ENCODE measurements at places on chromosomes 2 and 18.

DNA sequence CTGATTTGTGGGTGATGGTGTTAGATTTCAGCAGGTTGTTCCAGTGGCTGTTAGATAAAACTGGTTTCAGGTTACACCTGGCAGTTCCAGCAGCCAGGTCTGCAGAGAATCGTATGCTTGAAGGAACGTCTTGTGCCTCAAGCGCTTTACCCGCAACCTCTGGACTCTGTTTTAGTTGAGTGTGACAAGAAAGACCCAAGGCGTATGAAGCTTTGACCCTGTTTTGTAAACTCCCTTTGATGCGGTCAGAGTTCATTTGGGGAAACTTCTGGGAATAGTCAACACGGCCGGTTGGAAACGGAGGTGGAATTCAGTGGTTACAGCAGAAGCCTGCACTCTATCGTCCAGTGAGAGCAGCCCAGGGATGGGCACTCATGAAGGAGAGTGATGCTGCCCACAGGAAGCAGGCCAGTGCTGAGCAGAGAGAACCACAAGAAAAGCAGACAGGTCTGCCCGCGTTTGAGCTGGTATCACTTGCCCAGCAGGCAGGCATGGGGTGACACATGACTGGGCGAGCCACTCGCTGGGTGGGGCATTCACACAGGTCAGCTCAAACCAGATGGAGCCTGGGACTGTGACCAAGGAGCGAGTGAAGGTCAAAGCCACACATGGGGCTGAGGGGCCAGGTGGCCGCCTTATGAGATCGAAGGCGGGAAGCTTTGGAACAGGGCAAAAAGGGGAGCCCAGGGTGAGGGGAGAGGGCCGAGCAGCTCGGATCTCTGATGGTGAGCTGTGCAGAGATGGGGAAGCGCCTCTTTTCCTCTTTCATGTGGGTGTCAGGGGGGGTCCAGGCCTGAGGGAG, 99.6 kb upstream of the MBOAT2 start:
- no peak for DNase-seq

GRCh38 chr18:11488175-11488574, 121.2 kb upstream of the SLC35G4 start:
- DNase-seq, result no peak

- no peak for DNase-seq
Measured at GRCh38 chr2:39385172-39385571, 51.9 kb downstream of the MAP4K3 start.

DNA sequence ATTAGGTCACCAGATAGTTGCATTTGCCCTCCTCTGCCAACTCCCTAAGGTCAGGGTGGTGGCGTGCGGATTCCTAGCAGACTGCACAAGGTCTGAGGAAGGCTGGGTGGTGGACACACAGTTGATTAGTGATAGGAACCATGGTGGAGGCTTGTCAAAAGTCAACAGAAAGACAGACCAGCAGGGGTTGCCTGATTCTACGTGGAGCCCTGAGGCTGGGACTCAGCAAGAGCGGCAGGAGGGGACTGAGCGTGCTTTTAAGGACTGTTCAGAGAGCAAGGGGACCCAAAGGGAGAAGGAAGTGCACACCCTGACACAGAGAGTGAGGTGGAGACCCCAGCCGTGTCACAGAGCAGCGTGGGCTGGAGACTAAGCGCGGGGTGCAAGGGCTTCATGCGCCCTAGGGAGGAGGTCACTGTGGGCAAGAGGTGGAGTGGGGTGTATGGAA, 513.2 kb downstream of the RNF144A start:
- DNase-seq, result no peak

DNA sequence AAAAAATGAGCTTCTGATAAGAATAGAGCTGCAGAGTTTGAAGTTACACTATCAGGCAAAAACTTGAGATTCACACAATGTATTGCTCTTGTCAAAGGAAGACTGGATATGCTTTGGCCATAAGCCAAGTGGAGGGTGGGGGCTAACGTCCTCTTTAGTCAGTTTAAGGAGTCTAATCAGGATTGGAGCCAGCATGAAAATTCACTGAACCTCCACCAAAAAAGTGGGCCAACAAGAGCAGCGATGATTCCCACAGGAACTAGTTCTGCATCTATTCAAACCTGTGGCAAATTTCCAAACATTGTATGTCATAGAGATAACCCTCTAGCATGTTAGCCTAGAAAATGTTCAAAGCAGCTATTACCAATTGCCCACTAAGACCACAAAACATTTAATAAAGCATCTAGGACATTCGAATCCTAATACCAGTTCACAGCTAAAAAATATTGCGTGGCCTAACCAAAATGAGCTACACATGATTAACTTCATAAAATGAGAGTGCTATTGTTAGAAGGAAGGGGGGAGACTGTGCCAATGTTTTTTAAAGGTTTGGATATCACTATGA, 43.5 kb upstream of the TMEM247 start:
- DNase-seq, result no peak

DNA sequence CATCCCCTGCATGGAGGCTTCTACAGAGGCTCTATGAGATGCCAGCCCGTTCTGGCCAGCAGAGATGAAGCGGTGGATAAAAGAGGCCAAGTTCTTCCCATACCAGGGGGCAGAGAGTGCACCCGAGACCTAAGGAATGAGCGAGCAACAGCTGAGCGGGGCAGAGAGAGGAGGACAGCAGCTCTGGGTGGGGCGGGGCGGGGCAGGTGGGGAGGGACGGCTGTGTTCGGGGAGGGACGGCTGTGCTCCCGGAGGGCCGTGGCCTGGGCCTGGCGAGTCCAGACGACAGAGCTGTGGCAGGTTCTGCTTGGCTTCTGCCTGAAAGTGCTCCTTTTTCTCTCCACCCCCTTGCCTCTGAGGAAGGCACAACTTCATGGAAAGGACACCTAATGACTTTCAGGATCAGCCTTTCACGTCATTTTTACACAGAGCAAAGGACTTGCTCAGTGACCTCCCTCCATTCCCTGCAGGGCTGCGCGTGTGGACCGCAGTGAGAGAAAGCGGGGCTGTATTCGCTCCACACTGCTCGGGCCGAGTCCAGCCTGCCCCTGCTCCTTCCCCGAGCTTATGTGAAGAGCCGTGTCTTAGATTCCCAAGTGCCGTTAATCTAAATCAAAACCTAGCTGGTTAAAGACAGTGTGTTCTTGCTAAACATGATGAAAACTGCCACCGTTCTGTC, 232.9 kb downstream of the HDAC4 start:
- no peak for DNase-seq

DNA sequence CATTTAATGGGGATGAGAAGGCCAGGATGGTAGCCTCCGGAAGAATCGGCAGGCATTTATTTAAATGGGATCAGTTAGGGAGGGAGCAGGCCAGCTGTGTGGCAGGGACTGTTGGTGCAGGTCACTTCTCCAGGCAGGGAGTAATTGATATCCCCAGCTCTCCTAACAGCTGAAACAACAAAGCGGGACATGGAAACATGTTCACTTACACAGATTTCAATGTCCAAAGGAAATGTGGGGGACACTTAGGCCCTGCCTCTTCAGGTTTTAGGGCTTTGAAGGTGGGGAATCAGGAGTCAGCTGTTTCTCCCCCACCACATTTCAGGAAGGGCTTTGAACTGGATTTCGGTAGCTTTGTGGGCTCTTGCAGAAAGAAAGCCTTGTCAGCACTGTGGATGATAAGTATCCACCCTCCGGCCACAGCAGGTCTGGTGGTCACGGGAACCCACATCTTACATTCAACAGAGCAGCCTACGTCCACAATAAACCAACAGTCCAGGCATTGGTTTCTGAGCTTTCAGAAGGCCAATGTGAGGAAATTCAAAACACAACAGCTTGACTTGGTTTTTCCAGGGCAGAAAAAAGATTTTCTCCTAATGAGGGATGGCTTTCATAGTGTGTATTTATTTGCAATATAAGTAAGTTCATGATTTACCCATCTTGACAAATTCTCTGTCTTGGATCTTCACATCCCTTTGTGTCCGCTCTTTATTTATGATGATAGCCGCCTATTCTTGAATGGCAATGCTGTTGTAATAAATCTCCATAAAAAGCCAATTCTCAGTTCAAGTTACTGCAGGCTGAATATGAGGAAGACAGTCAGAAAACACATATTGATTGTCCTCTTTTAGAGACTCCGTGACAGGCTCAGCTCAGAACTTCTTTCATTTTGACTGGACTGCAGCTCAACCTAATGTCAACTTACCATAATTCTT, 96.6 kb upstream of the NRP2 start:
- DNase-seq, result no peak

DNA sequence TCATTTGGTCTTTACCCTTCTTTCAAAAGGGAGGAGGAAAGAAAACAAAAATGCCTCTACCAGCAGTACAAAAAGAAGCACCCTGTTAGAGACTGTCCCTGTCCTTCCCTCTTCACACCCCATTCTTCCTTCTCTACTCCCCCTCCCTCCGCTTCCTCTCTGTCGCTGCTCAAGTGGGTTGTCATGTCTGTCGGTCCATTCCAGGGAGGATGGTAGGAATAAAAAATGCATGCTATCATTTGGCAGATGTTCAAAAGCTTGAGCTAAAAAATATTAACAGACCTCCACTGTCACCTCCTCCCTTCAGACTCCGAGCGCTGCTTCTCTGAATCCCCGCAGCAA, 482.0 kb downstream of the BCL11A start:
- DNase-seq, result no peak

DNA sequence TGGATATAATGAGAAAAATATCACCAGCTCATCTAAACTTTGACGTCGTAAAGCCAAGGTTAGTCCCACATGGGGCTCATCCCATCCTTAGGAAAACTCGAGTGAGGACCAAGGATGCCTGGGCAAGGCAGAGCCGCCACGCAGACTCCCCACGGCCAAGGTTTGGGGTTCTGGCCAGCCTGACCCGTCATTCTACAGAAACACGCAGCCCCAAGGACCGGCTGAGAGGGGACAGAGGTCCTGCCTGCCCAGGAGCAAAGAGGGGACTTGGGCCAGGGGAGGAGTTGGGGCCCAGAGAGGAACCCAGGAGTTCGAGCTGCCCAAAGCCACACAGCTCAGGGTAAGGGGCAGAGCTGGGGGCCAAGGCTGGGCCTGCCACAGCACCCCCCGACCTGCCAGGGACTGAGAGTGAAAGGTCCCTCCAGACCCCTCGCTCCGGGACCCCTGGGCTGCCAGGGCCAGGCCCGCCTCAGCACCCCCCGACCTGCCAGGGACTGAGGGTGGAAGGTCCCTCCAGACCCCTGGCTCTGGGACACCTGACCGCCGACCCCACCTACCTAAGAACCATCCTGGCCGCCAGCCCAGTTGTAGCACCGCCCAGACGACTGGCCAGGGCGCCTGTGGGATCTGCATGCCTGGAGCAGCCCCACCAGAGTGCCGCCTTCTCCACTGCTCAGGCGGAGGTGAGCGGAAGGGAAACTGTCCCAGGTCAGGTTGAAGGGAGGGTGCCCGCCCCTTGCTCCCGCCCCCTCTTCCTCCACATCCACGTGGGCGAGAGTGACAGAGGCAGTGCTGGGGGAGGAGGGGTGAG, at the start of gene PDCD1:
Gene PDCD1, minus strand, starts transcription at position 689 of the 811 bp plus-strand sequence. Its CDS starts 56 bp downstream, at position 633.
- DNase-seq, result no peak

DNA sequence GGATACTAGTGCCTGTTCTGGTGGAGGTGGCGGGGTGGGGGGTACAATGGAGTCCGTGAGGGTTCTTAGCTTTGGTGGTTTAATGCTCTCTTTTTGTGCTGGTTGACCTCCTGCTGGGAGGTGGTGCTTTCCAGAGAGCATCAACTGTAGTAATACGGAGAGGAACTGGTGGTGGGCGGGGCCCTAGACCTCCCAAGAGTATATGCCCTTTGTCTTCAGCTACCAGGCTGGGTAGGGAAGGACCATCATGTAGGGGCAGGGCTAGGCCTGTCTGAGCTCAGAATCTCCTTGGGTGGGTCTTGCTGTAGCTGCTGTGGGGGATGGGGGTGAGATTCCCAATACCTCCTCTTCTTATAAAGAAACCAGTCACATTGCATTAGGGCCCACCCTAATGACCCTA, 27.1 kb downstream of the CAMKMT start:
- no peak for DNase-seq

GRCh38 chr2:168145426-168146310, 101.7 kb downstream of the STK39 start:
- DNase-seq, result no peak

DNA sequence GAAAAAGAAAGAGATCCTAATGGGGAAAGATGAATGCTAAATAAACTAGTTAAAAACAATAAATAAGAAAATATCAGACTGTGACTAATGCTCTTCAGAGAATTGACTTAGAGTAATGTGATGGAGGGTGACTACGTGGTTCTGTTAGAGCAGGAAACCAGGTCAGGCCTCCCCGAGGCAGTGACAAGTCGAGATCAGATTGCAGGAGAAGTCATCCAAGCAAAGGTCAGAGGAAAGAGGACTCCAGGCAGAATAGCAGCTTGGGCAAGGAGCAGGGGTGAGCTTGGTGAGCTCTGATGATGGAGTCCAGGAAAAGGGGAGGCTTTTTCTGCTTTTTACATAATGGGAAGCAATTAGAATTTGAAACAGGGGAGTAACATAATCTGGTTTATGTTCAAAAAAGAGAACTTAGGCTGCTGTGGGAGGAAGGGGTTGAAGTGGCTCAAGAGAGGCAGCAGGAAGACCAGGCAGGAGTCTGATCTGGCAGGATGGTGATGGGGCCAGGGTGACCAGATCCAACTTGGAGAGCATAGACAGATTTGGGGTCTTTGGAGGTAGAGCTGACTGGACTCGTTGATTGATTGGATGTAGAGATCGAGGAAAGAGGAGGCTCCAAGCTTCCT, 27.3 kb upstream of the ITGB6 start:
- no peak for DNase-seq

DNA sequence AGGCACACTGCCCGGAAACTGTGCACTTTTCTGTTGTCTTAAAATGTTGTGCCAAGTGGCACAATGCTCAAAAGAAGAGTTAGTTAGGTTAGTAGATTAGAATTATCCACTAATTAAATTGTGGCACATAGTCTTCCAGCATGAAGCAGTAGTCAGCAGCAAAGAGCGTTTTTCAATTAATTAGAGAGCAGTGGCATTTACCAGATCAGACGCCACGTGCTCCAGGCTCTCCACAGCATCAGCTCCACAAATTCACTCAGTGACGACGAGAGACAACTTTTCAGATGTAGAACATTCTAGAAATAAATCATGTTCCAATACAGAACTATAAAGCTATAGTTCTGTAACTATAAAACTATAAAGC, 16.4 kb upstream of the RTTN start:
- no peak for DNase-seq

DNA sequence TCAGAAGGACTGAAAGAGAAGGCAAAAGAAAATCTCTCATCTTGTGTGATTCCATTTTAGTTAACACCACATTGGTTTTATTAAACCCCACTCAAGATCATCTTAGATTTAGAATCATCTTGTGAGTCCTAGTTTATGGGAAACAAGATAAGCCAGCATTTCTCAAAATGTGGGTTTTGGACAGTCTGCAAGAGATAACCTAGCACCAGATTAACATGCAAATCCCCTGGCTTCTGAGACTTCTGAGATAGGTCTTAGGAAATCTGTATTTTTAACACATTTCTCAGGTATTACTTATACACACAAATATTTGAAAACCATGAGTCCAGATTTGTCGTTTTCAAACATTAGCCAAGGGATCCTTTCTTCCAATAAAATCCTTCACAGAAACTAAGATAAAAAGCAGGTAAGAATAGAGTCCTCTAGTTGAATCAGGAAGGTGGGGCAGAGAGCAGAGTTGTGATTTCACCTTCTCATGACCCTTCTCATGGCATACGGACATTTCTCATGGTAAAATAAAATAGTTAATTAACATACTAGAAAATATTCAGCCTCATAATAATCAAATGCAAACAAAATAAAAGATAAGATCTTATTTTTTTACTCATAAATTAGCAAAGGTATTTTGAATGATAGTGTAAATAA, 287.2 kb upstream of the FN1 start:
- no peak for DNase-seq

GRCh38 chr18:79585395-79586370, 93.9 kb upstream of the CTDP1 start:
- no peak for DNase-seq

- DNase-seq, result no peak
Measured at GRCh38 chr2:201642086-201642578, 1.2 kb downstream of the TMEM237 start.

All from GDM1 (cell line).